Fibroblast of skin of left quadriceps (primary cell): ENCODE measurements at places on chromosomes 3 and 15.

GRCh38 chr3:191139736-191140135 is 59.3 kb upstream of the OSTN start:
- DNase-seq, result peak; percentile 21

DNA sequence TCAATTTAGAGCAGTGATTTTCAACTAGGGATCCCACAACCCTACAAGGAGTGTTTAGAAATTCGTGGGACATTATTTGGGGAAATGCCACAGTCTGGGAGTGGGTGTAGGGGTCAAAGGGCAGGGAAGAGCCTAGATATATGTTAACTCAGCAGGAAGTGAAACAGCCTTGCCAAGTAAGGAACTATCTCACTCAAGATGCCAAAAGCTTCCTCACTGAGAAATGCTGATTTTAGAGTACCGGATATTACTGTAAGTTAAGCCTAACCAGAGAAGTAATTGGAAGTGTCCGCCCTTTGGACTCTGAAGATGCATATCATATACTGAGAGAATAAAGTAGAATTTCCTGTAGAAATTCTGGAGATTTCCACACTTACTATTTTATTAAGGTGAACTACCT is 158.6 kb downstream of the BBX start:
- DNase-seq, result no peak

DNA sequence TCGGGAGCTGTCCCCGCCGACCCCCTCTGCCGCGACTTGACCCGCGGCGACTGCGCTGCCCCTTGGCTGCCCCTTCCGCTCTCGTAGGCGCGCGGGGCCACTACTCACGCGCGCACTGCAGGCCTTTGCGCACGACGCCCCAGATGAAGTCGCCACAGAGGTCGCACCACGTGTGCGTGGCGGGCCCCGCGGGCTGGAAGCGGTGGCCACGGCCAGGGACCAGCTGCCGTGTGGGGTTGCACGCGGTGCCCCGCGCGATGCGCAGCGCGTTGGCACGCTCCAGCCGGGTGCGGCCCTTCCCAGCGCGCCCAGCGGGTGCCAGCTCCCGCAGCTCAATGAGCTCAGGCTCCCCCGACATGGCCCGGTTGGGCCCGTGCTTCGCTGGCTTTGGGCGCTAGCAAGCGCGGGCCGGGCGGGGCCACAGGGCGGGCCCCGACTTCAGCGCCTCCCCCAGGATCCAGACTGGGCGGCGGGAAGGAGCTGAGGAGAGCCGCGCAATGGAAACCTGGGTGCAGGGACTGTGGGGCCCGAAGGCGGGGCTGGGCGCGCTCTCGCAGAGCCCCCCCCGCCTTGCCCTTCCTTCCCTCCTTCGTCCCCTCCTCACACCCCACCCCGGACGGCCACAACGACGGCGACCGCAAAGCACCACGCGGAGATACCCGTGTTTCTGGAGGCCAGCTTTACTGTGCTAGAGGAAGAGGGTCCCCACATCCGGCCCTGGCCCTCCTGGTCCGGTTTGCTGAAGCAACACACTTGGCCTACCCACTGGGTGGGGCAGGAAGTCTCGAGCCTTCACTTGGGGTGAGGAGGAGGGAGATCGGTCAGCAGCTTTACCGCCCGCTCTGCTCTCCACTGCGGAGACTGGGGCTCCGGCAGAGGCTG is at the start of gene RASSF1:
Gene RASSF1 (minus strand): TSS at position 389 of the 882 bp plus-strand sequence. CDS start 31 bp downstream, at position 358.
- DNase-seq, result no peak

- DNase-seq, result no peak
Measured at GRCh38 chr3:138875754-138876664, 41.3 kb upstream of the PIK3CB start.

GRCh38 chr15:48548455-48548854 is 97.1 kb downstream of the FBN1 start:
- no peak for DNase-seq

DNA sequence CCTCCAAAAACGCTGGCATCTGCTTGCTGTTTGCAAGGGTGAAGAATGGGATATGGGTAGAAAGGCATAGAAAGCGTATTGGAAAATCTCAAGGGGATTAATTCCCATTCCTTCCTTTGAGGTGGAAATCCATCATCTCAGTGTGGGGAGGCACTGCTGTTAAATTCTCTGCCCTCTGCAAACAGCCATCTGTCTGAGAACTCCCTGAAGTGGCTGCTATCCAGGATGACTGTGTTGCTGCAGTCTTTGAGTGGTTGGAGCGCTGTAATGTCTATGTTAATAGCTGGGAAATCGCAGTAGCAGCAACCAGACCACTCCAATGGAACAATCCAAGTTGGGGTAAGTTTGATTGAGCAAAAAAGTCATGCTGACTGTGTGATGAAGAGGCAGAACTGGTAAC is 625.9 kb downstream of the NLGN1 start:
- DNase-seq, result no peak

- DNase-seq, result no peak
Measured at GRCh38 chr15:60710656-60711055, 231.7 kb upstream of the ICE2 start.

GRCh38 chr15:77812664-77813063 is 180.0 kb upstream of the LINGO1 start:
- DNase-seq, result no peak

GRCh38 chr3:127035677-127036076 is 52.8 kb downstream of the PLXNA1 start:
- DNase-seq, result peak; percentile 37

GRCh38 chr15:89119489-89120478 is 31.5 kb downstream of the ABHD2 start:
- DNase-seq, result peak; percentile 82

DNA sequence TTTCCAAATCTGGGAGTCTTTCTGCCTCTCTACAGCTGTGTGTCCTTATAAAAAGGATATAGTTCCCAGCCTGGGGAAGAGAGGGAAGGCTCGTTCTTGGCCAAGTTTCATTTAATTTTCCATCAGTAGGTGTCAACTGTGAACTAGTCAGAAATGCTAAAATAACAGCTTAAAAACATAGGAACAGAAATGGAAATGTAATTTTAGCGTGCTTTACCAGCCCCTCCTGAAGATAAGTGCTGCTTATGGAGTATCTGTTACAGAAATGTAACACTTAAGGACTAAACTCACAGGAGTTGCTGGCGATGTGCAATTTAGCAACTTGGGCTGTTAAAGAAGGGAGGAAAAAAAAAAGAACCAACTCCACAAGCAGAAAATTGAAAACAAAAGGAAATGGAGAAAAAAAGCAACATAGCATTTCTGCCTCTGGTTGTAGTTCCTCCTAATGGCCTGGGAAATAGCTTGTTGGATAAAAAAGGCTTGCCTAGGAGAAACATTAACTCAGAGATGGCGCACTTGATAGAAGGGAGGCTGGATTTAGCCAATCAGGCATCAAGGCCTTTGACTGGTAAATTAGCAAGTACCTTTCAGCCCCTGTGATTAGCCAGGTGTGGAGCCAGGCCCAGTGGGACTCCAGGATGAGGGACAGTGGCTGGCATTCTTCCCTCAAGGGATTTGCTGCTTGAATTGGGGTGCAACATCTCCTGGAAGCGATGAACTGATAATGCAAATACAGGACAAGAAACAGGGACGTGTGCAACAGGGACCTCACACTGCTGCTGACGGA is 84.3 kb downstream of the RPLP1 start:
- no peak for DNase-seq

DNA sequence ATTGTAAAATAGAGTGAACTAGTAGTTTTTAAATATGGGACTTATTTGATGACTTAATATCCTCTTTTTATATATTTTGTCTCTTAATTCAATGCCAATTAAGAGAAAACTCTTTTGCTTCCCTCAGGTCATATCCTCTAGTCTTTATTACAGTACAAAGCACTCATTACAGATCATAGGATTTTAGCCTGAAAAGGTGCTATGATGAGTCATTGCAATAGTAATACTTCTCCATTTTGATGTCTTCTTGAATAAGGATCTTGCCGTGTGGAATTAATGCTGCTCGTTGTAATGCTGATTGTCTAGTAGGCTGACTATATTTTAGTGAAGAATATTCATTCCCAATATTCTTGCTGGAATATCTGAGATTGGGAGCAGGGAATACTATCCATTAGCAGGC is 612.2 kb upstream of the GOLIM4 start:
- no peak for DNase-seq

GRCh38 chr3:153746211-153746610 is 375.0 kb upstream of the ARHGEF26 start:
- DNase-seq, result no peak

- DNase-seq, result peak; percentile 100
Measured at GRCh38 chr15:92803852-92804609, 96.1 kb upstream of the CHD2 start.

DNA sequence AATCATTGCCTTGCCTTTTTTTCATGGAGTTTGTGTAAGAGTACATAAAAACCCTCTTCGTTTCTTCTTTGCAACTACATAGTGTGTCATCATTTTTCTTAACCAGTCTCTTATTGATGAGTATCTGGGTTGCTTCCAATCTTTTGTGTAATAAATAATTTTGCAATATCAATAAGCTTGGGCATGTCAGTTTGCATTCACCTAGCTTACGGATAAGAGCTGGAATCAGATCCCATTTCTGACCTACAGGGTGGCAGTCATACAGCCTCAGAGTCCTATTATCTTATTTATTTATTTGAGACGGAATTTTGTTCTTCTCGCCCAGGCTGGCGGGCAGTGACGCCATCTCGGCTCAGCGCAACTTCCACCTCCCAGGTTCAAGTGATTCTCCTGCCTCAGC is 18.3 kb downstream of the ANP32A start:
- DNase-seq, result no peak

DNA sequence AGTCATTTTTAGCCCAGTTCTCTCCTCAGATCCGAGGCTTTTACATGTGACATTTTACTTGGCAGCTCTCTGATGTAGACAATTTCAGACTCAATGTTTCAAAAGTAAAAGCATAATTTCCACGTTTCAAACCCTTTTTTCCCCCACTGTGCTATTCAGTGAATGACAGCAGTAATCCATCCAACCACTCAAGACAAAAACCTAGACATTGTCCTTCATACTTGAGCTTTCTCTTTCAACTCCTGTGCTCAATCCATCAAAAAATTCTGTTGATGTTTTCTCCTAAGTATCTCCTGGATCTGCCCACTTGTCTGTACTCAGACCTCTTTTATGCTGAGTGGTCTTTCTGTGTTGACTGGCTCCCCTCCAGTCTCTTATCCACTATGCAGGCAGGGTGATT is 214.7 kb downstream of the CHL1 start:
- DNase-seq, result no peak

GRCh38 chr3:53490459-53490968 is 3.9 kb upstream of the CACNA1D start:
- no peak for DNase-seq

DNA sequence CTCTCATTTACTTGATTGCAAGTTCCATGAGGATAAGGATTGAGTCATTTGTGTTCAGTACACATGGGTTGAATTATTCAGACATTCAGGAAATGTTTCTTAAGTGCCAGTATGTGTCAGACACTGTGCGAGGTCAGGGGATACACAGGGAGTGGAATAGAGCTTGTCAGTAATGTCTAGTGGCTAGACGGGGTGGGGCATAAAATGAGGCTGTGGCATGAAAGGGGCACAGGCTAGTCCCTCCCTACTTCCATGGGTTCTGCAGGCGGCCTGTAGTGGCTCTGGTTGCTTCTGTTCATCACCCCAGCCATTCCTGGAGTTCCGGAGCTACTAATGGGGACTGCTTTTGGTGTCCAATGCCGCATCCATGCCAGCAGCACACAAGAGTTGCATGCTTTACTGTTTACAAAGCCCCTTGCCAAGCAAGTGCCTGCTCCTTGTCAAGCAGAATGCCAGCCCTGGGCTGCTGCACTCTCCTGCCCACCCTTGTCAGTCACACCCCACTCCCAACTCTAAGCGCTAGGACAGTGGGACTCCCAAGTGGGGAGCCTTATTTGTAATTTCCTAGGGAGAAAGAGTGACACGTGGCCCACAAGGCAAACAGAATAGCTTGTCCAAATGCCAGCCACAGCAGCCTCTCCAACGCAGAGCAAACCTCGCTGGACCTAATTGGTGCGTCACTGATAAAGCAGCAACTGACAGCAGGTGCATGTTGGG is 70.8 kb downstream of the RAB11A start:
- peak; percentile 77 for DNase-seq

DNA sequence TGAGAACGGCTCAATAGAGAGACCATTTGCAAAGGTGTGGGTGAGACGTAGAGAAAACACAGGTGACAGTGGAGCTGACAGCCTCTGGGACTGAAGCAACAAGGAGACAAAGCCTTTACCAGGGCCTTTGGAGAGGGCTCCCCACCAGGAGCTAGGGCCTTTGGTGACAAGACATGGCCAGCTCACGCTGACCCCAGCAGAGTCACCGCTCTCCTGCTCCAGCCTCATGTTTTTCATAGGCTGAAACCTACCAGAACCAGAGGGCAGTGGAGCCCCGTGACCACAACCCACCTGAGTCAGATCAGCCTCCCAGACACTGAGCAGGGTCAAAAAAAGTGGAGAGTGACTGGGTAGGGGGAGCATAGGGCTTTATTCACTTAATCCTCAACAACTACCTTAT is 214.7 kb downstream of the SHQ1 start:
- no peak for DNase-seq

DNA sequence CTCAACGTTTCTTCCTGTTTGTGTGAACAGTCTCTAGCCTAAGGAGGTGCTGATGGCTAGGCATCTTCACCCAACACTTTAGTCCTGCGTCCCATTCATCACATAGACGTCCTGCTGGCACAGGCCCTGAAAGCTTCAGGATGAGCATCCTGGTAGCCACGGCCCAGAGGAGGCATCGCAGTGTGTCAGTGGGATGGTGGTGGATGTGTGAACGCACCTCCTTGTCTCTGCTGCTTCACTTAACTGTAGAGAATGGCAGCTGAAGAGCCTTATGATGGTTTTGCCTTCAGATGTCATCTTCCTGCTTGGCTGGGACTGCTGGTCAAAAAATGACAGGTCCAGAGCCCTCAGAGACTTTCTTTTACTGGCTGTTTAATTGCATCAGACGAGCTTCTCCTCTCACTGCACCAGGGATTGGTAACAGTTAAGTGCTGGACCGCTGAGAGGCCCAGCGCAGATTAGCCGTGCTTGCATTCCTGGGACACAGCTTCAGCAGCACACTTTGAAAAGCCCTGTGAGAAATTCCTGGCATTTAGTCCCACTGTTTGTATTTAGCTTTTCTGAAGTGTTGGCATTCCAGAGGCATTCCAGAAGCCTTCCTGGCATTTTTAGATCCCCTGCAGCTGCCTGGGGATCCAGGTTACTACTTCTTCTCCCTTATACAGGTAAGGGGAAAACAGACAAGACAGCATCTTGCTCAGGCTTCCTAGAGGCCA is 132.4 kb upstream of the PLXNA1 start:
- DNase-seq, result peak; percentile 67

GRCh38 chr15:63623232-63623969 is 26.2 kb downstream of the FBXL22 start:
- DNase-seq, result no peak

DNA sequence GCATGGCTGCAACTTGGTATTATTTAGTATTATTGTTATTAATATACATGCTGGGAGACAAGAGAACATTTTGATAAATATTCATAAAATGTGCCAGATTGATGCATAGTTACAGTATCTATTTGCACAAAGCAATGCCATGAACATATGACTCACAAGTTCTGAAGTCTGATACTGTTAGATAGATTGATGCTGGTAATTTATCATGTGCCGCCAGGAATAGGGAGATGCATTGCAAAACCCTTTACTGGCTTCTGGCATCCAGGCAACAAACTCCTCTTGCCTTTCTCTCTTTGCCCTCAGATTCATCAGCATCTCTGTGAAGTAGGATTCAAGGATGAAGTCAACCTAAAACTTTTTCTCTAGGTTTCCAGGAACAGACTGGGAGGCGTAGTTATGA is 41.0 kb upstream of the SLC25A26 start:
- DNase-seq, result no peak
